Kidney epithelial cell (primary cell): ENCODE measurements at places on chromosomes 16 and 17.

DNA sequence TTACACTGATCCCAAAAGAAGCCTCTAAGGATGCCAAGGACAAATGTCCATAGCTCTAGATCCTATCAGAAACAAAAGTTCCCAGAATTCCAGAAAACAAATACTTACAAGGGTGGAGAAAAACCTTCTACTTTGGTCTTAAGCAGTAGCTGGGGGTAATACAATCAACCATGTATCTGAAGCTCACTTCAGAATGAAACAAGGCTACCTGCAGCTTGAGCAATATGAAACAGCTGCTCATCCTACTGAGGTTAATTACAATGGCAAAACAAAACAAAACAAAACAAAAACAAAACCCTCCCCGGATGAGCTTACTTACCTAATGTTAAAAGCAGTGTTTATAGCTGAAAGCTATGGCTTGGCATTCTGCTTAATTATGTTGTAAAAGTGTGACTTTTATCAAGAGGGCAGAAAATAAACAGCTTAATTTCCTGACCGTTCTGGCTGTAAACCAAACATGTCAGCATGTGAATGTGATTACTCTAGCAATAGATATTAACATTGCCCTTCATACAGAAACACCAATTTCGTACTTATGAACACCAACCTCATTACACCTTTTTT, 10.5 kb downstream of the PDZD9 start:
- DNase-seq = no peak

GRCh38 chr17:70169709-70170597, 621 bp downstream of the KCNJ2 start:
- DNase-seq = no peak

GRCh38 chr17:14506364-14506763, 205.5 kb downstream of the HS3ST3B1 start:
- DNase-seq = no peak

DNA sequence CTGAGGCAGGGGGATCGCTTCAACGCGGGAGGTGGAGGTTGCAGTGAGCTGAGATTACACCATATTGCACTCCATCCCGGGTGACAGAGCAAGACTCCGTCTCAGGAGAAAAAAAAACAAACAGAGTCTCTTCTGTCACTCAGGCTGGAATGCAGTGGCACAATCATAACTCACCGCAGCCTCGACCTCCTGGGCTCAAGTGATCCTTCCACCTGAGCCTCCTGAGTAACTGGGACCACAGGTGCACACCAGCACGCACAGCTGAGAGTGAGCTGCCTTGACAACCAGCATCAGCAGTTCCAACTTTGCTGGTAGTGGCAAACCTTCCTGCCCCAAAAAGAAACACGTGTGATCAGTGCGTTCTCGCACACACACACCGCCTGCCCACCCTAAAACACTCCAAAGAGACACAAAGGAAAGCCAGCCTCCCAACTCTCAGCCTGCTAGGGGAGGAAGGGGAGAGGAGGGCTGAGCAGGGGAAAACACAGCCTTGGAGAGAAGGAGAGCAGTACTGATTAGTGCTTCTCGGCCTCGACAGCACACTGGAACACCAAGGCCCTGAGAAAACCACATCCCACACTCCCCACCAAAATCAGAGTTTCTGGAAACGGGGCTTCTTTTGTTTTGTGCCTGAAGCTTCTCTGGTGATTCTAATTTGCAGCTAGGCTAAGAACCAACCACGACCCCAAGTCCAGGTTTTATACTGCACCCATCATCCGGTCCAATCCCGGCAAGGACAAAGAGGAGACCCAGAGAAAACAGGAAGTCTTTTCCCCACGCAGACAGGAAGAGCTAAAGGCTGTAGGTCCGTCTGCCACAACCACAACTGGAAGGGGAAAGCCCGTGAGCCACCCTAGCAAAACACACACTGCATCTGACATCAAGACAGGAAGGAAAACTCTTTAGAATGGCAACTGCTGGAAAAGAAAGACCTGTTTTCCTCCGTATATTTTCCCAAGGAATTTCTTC, 28.8 kb downstream of the ZCCHC14 start:
- DNase-seq = no peak

DNA sequence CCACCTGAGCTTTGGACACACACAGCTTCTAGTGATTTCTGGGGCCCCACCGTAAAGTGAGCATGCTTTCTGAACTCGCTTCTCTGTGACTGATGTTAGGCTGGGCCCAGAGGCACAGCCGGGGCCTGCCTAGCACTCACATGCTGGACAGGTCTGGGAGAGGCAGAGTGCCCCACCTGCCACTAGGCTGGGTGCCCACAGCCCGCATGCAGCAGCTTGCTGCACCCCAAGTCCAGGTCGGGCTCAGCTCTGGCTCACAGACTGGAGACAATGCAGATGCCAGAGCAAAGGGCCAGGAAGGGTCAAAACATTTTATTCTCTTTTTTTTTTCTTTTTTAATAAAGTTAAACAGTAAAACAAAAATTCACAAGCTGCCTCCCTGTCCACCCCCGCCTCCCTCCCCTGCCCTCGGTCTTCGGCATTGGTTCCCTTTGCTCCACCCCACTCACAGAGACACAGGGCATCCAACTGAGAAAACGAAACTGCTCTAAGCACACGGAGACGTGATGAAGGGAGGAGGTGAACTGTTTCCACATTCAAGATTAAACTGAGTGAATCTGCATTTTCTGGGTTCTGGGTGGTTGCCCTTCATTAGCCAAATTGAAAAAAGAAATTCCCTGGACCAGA, 9.7 kb downstream of the CNP start:
- no peak for DNase-seq

DNA sequence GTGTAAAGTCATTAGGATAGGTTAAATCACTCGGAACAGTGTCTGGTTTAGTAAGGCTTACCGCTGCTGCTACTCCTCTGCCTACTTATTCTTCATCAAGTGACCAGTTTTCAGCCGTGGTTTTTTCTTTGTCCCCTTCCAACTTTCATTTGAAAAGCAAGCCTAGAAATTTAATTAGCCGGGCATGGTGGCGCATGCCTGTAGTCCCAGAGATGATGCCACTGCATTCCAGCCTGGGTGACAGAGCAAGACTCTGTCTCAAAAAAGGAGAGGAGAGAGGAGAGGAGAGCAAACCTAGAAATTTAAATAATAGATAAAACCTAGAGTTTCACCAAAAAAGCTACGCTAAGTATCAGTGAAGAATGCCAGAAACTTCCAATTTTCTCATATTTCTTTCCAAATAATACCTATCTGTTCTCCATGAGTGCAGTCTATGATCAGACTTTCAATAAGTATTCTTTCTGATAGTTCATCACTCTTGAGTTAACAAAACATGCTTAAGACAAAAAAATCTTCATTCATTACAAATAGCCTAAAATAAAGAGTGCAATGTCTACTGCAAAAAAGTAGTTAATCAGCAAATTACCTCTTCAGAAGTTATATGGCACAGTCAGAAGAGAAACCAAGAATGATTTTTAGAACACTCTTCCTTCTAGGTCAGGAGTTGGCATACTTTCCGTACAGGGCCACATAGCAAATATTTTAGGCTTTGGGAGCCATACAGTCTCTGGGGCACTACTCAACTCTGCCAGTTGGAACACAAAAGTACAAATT, 15.1 kb downstream of the ANKFY1 start:
- DNase-seq = no peak

DNA sequence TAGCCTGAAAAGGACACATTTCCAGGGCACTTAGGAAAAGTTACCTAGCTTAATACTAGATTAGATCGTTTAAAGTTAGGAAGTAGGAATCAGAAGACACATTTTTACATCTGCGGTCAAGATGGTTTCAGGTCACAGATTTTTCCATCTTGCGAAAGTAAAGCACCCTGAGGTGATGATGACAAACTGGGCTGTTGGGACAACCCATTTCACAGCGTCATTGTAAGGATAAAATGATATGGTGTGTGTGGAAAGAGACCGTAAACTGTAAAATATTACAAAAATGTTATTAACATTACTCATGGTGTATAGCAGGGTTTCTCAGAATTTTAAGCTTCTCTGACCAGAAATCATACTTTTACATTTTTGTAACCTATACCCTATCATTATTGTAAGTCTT, 10.1 kb upstream of the MAP2K6 start:
- DNase-seq = no peak

- no peak for DNase-seq
Observed at GRCh38 chr17:57499648-57500049, 243.3 kb downstream of the MSI2 start.

- no peak for DNase-seq
Observed at GRCh38 chr16:7584561-7584960, 251.9 kb downstream of the RBFOX1 start.

GRCh38 chr17:80950466-80951120, 41.0 kb upstream of the CHMP6 start:
- no peak for DNase-seq

GRCh38 chr17:77738751-77739531, 219.6 kb upstream of the TNRC6C start:
- no peak for DNase-seq

- DNase-seq = no peak
Observed at GRCh38 chr17:79991924-79992648, 43.6 kb downstream of the TBC1D16 start.

- DNase-seq = no peak
Observed at GRCh38 chr17:6461792-6462524, 17.7 kb downstream of the PIMREG start.

DNA sequence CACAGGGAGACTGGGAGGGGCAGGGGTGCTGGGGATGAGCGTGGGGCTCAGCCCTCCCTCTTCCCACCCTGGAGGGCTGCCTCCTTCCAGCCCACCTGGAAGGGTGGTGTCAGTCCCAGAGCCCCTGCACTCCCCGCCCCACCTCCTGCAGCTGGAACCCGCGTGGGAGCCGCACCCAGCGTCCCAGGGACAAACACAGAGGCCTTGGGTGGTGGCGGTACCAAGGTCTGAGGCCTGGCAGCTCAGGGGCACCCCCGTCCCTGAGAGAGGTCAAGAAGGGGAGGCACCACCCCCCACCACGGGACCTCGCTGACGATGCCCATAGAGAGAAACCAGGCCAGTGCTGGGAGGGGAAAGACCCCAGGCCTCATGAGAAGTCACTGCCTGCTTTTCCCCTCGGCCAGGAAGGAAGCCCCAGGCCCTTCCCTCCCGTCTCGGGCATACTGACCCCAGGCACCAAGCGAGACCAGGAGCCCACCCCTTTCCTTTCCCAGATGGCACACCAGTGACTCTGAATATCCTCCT, 4.1 kb downstream of the HS3ST6 start:
- no peak for DNase-seq

- no peak for DNase-seq
Observed at GRCh38 chr16:54061454-54061853, 225.1 kb downstream of the IRX3 start.

GRCh38 chr16:1793578-1794220, at the start of gene IGFALS:
TSS of gene IGFALS (minus strand) at chr16:1793705. CDS start at chr16:1793652, 53 bp downstream.
- no peak for DNase-seq

GRCh38 chr16:71687861-71688260, 36.6 kb downstream of the PHLPP2 start:
- DNase-seq = no peak

DNA sequence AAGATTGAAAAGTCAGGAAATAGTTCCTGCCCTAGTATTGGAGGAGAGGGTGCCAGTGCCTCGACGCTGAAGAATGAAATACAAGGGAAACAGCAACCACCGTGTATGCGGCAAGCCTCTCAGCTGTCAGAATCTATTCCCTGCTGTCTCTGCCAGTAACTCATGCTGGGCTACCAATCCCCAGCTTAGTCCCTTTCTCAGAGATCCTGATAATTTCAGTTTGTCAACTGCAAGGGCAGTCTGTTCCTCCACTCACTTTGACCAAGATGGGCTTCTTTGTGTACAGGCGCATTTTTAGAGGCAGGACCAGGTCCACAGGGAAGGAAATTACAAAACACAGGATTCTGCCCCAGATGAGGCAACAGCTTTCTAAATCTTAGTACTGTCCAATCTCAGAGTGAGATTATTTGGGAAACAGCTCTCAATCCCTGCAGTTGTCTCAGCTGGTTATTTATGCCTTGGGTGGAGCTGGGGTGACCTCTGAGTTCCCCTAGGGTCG, 1.3 kb downstream of the NQO1 start:
- DNase-seq = no peak

GRCh38 chr17:6523330-6523729, 33.0 kb downstream of the PITPNM3 start:
- peak; percentile 74 for DNase-seq

- DNase-seq = no peak
Observed at GRCh38 chr17:14745541-14745940, 444.7 kb downstream of the HS3ST3B1 start.
